ENCODE measurements at places on chromosomes 6 and 20. TPM values are rescaled to one million over a fixed set of nuclear protein-coding genes. Genes with fewer than 3 reads are reported as not detected.

The BMP2 gene
- total RNA-seq, result 6.6 TPM

- DNase-seq, result no peak
These were observed 9.4 kb upstream of the NCOA7 start for GRCh38 chr6:125781314-125781868.

The PDE7B gene
- not detected for total RNA-seq

The FGD2 gene
- 0.09 TPM for total RNA-seq

DNA sequence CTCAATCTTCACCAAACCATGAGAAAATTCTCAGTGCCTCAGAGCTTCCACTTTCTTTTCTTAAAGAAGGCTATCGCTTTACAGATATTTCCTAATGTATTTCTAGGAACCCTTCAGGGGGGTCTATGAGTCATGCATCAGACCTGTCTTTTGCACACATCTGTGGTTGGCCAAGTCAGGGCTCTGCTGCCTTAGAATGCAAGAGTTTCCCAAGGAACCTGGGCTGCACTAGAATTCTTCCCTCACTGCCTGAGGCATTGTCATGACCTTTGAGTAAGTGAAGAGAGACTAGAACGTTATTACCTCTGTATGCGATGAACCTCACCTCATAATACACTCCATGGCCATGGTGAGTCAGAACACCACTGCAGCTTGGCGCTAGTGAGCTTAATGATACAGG lies 365.0 kb upstream of the ID4 start:
- DNase-seq, result no peak

- DNase-seq, result no peak
These were observed 198.5 kb downstream of the SOD2 start for GRCh38 chr6:159494586-159494972.

- DNase-seq, result no peak
These were observed 15.0 kb upstream of the DSE start for GRCh38 chr6:116355796-116356195.

- peak; percentile 97 for DNase-seq
These were observed 17.0 kb downstream of the GPX5 start for GRCh38 chr6:28542440-28543296.

The TAF4 gene
- 40.9 TPM for total RNA-seq

- peak; percentile 39 for DNase-seq
These were observed 81.1 kb upstream of the SMIM8 start for GRCh38 chr6:87241304-87241703.

- no peak for DNase-seq
These were observed 42.4 kb downstream of the PMEPA1 start for GRCh38 chr20:57667388-57667787.

DNA sequence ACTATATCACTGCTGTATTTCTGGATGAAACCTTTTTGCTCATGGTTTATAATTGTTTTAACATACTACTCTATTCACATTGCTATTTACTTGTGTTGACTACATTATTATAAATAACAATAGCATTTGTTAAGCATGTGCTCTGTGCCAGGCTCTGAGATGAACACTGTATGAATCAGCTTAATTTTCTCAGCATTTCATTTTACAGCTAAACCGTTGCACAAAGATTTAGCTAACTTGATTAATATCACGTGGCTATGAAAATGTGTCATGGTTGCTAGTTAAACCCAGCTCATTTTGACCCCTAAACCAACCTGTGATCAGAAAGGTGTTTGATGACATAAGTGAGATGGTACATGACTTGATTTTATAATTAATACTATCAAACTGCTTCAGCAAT lies 77.5 kb downstream of the NCOA7 start:
- no peak for DNase-seq

The SYNDIG1 gene
- total RNA-seq, result 5.4 TPM

The DLK2 gene
- total RNA-seq, result 0.96 TPM

DNA sequence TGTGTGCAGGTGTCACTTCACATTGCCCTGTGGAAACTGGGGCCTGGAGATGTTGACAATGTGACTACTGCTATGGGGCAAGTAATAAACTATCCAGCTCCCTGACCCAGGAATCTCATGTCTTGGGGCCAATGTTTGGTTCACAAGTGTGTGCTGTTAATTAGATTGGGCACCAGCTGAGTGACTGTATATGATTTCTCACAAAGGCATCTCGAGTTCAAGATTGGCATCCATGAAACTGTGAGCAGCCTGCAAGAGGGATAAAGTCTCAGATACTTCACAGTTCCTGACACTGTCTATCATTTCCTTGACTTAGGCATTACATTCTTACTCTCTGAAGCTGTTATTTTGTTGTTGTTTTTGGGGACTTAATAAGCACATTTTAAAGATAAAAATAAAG lies 264.0 kb downstream of the PRKN start:
- DNase-seq, result no peak

- DNase-seq, result no peak
These were observed 384.2 kb downstream of the PRKN start for GRCh38 chr6:162343198-162343935.

- DNase-seq, result no peak
These were observed 7.1 kb upstream of the UST start for GRCh38 chr6:148739822-148740128.

DNA sequence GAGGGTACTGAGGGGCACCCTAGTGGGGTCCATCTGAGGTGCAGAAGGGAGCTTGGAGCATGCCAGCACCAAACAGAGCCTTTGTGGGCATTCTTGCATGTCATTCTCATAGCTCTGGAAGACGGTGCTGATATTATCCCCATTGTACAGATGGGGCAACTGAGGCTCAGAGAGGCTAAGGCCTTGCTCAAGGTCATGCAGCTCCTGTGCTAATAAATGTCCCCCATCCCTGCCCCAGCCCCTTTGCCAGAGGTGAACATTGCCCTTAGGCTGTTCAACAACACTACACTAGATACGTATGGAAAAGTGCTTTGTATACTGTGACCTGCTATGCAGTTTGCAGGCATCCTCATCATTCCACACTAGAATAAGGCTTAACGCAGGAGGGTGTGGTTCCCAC lies 5.5 kb upstream of the EPB41L1 start:
- DNase-seq, result no peak

DNA sequence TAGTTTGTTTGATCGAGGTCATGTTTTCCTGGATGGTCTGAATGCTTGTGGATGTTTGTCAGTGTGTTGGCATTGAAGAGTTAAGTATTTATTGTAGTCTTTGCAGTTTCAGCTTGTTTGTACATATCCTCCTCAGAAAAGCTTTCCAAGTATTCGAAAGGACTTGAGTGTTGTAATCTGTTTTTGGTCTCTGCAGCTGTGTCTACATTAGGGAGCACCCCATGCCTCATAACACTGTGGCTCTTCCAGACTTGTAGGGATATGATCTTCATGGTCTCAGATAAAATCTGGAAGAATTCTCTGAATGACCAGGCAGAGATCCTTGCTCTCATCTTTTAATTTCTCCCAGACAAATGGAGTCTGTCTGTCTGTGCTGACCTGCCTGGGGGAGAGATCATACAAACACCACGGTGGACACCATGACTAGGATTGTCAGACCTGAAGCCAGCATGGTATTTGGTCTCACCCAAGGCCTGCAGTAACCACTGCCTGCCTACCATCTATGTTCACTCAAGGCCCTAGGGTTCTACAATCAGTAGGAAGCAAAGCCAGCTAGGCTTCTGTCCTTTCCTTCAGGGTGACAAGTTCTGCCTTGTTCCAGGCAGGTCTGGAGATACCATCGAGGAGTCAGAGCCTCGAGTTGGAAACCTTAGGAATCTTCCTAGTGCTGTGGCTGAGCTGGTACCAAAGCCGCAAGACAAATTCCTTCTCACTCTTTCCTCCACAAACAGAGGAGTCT lies 114.7 kb upstream of the KHDRBS2 start:
- no peak for DNase-seq

- no peak for DNase-seq
These were observed 168.4 kb downstream of the TBXT start for GRCh38 chr6:165999279-165999678.

The SOBP gene
- total RNA-seq, result 3.8 TPM

Data from H9 (cell line).